Chondrocyte (in vitro differentiated cells): ENCODE measurements at places on chromosomes 1 and 21.
A peak's percentile ranks its signal among the peaks of the same experiment; 100 is the strongest.

- DNase-seq, result no peak
Observed at GRCh38 chr1:39277879-39278278, 73.4 kb downstream of the MACF1 start.

DNA sequence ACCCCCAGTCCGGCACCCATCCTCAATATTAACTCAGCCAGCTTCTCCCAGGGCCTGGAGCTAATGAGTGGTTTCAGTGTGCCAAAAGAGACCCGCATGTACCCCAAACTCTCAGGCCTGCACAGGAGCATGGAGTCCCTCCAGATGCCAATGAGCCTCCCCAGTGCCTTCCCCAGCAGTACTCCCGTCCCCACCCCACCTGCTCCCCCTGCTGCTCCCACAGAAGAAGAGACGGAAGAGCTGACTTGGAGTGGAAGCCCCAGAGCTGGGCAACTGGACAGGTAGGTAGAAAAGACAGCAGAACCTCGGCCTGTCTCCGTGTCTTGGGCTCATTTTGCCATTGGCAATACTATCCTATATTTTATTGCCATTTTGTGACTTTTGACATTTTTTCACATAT lies 45.4 kb upstream of the IPO9 start:
- no peak for DNase-seq

DNA sequence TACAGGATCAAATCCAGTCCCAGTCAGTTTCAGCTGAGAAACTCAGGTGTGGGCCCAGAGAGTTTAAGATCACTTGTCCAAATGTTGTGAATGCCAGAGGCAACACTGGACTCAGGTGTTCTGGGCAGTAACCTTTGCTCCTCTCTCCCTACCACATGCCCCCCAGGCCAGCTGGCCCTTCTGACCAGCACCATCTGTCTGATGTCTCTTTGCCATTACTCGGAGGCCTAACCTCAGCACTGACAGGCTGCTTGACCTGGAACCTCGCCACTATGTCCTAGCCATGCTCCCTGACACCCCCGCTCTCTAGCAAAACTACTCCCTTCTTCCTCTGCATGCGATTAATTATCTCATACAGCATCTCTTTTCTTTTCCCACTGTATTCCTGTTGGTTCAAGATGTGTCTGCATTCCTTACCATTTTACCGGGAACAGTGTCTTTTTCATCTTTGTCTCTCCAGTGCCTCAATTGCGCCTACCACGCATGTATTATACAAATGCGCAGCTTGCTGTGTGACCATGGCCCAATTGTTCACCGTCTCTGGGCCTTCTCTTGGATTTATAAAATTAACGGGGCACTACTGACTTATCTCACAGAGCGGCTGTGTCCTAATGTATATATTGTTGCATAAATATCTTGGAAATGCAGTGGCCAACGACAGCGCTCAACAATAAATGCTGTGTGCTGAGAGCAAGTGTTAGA lies 159.5 kb upstream of the IRF2BP2 start:
- no peak for DNase-seq

DNA sequence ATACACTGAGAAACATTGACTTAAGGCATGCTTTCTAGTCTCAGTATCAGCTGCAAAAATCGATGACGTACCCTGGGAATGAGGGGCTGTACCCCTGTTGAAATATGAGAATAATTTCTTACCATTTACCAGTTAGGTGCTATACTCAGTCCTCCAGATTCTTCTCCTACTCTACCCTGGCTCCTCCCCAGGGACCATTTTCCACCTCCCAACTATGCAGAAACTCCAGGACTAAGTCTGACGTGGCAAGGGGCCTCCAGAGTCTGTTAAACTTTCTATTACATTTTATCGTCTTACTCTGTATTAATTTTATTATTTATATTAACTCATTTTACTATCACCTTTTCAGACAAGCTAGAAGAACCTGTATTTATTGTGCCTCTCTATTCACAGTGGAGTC lies 124.3 kb downstream of the CYYR1 start:
- no peak for DNase-seq

DNA sequence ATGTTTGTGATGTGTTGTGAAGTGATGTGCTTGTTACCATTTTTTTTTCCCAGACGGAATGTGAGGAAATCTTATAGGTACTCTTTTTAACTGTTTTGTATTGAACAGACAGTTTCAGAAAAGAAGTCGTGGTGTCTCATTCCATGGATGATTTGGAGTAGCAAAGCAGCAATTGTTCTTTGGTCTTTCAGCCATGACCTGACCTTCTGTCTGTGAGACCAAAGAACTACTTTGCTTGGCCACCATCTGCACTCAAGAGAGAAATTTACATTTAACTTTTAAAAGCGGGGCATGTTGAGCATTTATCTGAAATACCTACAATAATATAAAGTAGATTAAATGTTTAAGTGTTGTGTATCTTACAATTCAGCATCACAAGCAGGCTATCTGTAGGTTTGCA lies 90.2 kb downstream of the SDCCAG8 start:
- DNase-seq, result no peak

DNA sequence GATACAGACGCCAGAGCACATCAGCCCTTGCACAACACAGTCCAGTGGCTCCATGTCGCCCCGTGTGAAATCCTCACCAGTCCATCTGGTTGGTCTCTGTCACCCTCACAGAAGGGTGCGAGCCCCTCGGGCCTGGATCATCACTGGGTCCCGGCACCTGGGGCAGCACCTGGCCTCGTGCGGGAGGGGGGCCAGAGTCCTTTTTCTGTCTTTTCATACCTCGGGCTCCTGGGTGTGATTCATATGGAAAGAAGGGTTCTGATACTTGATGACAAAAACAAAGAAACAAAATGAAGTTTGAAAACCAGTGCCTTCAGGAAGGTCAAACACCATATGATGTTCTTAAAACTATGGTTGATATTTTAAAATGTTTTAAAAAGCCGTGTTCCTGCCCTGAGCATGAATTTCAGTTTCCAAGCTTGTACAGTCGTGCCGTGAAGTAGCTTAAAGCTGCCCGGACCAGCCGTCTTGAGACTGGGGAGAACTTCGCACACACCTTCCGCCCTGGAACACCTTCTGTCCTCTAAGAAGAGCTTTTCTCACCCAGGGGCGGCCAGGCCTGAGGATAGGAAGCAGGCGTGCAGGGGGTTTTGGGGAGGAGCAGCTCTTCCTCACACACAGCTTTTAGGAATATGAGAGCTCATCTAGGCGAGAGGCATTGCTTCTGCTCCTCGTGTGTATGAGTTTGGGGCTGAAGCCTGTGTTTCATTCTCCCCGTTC lies 35.2 kb downstream of the SLC37A1 start:
- DNase-seq, result no peak

GRCh38 chr1:7501723-7502603 lies 269.1 kb upstream of the VAMP3 start:
- DNase-seq, result no peak

DNA sequence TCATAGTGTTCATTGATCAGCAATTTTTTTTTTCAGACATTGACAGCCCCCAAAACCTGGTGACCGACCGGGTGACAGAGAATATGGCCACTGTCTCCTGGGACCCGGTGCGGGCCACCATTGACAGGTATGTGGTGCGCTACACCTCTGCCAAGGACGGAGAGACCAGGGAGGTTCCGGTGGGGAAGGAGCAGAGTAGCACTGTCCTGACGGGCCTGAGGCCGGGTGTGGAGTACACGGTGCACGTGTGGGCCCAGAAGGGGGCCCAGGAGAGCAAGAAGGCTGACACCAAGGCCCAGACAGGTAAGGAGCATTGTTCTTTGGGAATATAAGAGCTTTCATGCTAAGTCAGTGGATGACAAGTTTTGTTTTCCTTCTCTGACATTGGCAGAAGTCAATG lies 49.3 kb downstream of the TNN start:
- no peak for DNase-seq

DNA sequence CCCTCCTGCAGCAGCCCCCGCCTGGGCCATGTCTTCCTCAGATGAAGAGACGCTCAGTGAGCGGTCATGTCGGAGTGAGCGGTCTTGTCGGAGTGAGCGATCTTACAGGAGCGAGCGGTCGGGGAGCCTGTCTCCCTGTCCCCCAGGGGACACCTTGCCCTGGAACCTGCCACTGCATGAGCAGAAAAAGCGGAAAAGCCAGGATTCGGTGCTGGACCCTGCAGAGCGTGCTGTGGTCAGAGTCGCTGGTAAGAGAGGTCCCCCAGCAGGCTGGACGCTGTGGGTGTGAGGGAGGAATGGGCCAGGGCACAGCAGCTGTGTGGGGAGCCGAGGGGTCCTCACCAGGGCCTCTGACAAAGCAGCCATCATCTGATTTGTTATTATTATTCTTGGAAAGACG lies 58.0 kb downstream of the NDUFS5 start:
- DNase-seq, result peak; percentile 38

DNA sequence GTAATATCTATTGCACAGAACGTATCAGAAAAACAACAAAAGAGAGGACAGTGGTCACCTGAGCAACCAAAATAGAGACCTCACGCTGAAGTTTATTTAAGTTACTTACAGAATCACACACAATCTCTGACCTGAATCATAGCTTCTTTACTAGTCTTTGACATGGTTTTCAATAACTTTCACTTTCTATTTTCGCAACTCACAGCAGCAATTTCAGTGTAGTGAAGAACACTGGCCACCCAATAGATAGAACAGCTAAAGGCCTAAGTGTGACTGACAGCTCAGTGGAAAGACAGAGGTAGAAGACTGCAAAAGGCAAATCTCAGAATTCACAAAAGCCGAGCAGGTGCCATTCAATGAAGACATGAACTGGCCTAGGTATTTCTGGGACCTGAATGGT lies 435.6 kb upstream of the CHRM3 start:
- DNase-seq, result no peak

DNA sequence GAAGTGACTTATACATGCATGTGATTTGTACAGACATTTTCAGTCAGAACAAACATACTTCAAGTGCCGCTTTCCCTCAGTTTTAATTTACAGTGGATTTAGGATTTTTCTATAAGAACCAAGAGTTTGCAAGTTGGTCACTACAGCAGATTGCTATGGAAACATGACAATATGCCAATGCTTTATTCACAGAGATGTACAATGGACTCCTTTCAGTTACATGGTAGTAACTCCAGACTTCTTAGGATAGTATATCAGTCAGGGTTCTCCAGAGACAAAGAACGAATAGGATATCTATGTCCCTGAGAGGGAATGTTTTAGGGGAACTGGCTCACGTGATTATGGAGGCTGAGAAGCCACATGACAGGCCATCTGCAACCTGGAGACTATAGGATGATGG lies 27.4 kb downstream of the IFI44 start:
- DNase-seq, result no peak

GRCh38 chr1:239244084-239244483 lies 142.3 kb upstream of the CHRM3 start:
- no peak for DNase-seq

- no peak for DNase-seq
Observed at GRCh38 chr1:25196830-25197229, 35.5 kb downstream of the SYF2 start.
